ENCODE measurements at places on chromosomes 5 and 9. TPM values are rescaled to one million over a fixed set of nuclear protein-coding genes. Genes with fewer than 3 reads are reported as not detected.

The RNF208 gene
- total RNA-seq, result not detected

The GPRIN1 gene
- total RNA-seq, result 8.0 TPM

The PCDHA5 gene
- under 0.01 TPM for total RNA-seq

The SPATA31D4 gene
- not detected for total RNA-seq

The PCDHA10 gene
- total RNA-seq, result under 0.01 TPM

The PSIP1 gene
- total RNA-seq, result 44.2 TPM

The PLCXD3 gene
- total RNA-seq, result 5.1 TPM

The MELK gene
- total RNA-seq, result 38.9 TPM

The SLC2A6 gene
- total RNA-seq, result 22.4 TPM
